HCT116 (cell line): ENCODE measurements at places on chromosomes 2 and 18.

- DNase-seq, result no peak
Observed at GRCh38 chr2:150259746-150260145, 227.7 kb downstream of the RND3 start.

GRCh38 chr2:125167820-125168219, 1142.7 kb downstream of the CNTNAP5 start:
- no peak for DNase-seq

GRCh38 chr2:46439582-46439981, 39.8 kb upstream of the TMEM247 start:
- DNase-seq, result no peak

GRCh38 chr18:2984703-2985261, 28.2 kb downstream of the LPIN2 start:
- no peak for DNase-seq

- DNase-seq, result no peak
Observed at GRCh38 chr2:236171680-236172254, 3.6 kb upstream of the GBX2 start.

DNA sequence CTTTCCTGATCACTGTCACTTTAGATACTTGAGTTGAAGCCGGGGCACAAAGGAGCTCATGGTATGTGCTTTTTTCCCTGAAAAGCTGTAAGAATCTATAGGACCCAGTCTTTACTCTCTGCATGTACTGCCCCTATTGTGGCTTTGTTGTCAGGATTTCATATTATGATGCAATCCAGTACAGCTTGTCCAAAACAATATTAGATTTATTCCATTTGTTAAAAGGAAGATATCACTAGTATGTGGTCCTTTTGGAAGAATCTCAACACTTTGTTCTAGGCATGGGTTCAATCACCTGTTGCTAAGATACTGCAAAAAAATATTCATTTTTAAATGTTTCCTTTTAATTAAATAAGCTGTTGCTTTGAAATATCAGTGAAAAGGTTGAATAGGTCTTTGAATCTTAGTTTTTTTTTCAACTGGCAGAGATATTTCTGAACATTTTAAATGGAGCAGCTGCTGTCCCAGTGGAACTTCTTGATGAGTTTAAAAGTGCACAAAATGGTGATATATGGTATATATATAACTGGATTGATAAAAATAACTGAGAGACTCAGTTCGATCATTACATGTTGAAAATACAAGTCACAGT, 256.6 kb upstream of the NT5C1B start:
- DNase-seq, result no peak

- DNase-seq, result no peak
Observed at GRCh38 chr2:237717366-237718276, 81.0 kb upstream of the RBM44 start.

GRCh38 chr2:240963868-240964703, 34.3 kb upstream of the SNED1 start:
- no peak for DNase-seq

- DNase-seq, result no peak
Observed at GRCh38 chr2:46647041-46647440, 167.7 kb downstream of the TMEM247 start.

- no peak for DNase-seq
Observed at GRCh38 chr18:46894124-46894523, 23.2 kb downstream of the PIAS2 start.

DNA sequence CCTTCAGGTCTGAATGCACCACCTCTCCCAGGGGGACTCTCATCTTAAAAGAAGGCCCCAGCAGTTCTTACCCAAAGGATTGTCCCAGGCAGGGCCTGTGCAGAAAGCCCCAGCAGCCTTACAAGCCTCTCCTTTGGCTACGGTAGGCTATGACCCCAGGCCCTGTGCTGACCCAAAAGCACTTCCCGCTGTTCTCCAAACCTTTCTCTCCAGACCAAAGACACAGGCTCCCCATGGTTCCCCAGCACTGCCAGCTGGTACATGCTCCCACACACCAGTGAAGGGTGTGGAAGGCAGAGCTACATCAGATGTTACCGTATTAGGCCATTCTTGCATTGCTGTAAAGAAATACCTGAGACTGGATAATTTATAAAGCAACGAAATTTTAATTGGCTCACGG, 35.4 kb downstream of the LBH start:
- DNase-seq, result no peak

DNA sequence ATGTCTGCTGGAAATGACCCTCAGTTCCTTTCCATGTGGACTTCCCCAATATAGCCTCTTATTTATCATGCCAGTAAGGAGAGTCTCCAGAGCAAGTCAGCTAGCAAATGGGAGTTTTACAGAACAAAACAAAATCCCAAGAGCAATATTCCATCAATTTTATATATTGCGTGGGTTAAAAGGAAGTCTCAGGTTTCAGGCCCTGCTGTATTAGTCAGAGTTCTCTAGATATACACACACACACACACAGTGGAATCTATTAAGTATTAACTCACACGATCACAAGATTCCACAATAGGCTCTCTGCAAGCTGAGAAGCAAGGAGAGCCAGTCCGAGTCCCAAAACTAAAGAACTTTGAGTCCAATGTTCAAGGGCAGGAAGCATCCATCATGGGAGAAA, 102.8 kb upstream of the MAP2 start:
- DNase-seq, result no peak

- DNase-seq, result no peak
Observed at GRCh38 chr2:129483366-129483765, 496.1 kb upstream of the RAB6C start.

DNA sequence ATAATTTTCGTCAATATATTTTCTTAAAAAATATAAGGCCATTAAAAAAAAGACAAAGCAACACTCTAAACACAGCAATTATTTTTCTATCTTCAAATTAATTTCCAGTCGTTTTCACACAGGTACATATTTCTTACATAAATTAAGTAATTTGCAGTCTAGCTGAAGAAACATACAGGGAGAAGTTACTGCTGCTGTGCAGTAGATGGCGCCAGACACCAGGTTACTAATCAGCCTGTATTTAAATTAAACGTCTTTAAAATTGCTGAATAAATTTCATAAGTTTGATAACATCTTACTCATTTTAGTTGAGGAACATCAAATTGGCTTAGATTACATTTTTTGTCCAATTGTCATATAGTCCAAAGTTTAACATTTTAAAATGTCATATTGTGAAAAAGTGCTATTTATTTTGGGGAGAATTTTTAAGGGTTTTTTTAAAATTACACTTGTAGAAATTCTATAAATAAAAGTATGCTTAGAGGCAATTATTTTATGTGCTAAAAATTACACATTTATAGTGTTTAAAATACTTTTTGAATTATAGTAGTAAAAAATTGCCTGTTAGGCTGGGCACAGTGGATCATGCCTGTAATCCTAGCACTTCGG, 88.4 kb downstream of the PMAIP1 start:
- peak; percentile 49 for DNase-seq

GRCh38 chr2:78077633-78078032, 555.5 kb upstream of the LRRTM4 start:
- no peak for DNase-seq

DNA sequence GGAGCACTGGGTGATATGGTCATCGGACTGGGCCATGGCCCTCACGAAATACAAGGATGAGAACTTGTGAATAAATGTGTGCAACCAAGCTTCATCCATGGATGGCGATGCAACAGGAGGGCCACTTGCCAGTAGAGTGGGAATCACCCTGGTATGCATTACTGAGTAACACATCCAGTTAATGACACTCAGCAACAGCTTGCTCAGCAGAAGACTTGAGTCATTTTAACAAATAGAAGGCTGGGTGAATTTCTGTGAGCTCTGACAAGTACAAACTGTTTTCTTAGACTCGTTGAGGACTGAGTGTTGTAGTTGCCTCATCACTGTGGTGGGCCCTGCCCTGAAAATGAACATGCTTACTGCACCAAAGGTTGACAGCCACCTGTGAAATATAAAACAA, 221.6 kb downstream of the NCKAP5 start:
- DNase-seq, result no peak

DNA sequence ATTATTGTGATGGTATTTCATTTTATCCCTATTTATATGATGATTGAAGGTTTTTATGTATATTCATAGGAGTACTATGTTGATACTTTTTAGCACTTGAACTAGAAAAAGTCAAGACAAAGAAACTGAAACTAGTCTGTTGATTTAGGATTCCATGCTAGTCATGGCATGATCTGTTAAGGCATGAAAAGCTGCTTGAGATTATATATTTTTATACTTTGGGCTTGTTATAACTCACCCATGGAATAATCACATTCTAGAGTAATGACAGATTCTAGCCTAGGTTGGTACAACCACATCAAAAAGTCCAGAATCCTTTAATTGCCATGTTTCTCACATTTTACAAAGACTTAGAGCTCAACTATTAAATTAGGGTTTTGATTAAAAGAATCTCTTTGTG, 472.6 kb upstream of the CELF4 start:
- no peak for DNase-seq

DNA sequence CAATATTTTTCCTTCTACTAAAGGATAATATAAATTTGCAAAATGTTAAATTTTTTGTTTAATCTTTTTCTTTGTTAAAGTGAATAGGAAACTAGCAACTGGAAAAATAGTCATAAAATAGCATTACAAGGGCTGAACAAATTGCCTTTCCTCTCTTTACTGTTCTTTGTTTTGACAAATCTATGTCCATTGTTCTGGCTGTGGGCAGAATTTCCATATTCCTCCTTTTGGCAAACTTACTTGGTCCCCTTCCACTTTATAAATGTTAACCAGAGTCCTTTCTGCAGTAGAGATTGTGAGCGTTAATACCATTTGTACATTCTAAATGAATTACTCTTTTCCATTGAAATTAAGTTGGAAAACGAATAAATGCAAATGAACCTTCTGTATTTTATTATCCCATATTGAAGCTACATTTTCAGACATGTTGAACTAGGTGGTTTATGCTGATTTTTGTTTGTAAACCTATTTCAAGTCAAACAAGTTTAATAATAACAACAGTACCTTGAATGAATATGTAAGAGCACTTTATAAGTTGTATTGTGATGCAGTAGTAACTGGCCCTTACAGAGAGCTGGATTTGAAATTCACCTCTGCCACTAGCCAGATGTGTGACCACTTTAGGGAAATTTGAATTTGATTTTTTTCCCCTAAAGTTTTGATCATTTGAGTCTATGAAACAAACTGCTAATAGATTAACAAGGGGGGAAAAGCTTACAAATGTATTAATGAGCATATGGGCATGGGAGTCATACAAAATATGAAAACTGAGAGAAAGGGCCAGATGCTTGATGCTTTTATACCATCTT, 3.3 kb downstream of the RNF125 start:
- DNase-seq, result no peak

- DNase-seq, result no peak
Observed at GRCh38 chr2:145551686-145552085, 1031.8 kb upstream of the ZEB2 start.

- DNase-seq, result no peak
Observed at GRCh38 chr2:121721926-121722325, 14.7 kb downstream of the NIFK start.
